Stimulated activated CD8-positive, alpha-beta memory T cell treated with anti-CD3 and anti-CD28 coated beads, Interleukin-15, amount 100 ng/mL, for 4 hours (primary cell): ENCODE measurements at places on chromosomes 6 and 20.

- no peak for DNase-seq
These were observed 20.3 kb upstream of the PNPLA1 start for GRCh38 chr6:36249536-36249935.

GRCh38 chr6:150072201-150072600, 3.3 kb upstream of the ULBP3 start:
- peak; percentile 17 for DNase-seq

DNA sequence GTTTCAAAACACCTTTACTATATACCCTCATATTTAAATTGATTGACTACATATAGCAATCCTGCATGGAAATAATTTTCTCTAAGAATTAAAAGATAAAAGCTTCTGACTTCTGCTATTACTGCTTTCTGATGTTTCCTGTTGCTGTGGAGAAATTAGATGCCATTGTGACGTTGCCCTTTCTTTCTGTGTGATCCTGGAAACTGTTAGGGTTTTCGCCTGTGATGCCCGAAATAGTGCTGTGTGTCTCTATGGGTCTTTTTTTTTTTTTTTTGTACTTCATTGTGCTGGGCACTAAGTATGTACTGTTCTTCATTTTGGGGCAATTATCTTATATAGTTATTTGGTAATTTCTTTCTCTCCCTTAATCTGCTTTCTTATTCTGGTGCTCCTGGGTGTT, 205.0 kb downstream of the ARID1B start:
- DNase-seq = no peak

DNA sequence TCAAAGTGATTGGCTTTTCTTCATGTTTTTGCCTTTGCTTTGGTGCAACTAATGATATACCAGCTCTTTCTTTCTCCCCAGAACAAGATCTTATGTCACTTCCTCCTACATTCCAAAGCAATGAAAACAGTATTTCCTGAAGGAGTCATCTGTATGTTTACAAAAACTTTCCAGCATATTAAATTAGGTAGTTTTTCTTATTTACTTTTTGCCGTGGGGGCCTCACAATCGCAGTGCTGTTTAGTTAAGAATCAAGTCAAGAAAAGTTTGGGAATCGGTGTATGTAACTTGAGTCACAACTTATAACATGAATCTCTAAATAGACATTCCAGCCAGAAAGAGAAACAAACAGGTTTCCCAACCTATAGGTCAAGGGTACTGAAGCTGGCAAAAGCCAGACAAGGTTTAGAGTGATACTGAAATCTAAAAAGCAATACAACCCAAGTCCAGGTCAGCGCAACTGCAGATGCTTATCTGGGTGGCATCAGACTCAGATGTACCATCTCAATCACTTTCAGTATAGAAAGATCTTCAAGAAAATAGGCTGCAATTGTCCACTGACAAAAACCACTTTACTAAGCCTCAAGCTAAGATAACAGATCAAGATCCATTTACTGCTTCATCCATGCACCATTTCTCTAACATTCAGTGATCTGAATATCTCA, 63.6 kb downstream of the IPCEF1 start:
- no peak for DNase-seq

- no peak for DNase-seq
These were observed 74.9 kb downstream of the NCOA3 start for GRCh38 chr20:47576516-47577033.

GRCh38 chr20:9968015-9968414, 66.8 kb upstream of the ANKEF1 start:
- no peak for DNase-seq

GRCh38 chr20:37501940-37502339, 19.1 kb upstream of the NNAT start:
- DNase-seq = no peak

- no peak for DNase-seq
These were observed 24.8 kb upstream of the SPDEF start for GRCh38 chr6:34580707-34581560.

GRCh38 chr6:91317984-91318383, 731.1 kb upstream of the MAP3K7 start:
- no peak for DNase-seq

GRCh38 chr6:72374857-72375256, 247.0 kb upstream of the KCNQ5 start:
- no peak for DNase-seq

- no peak for DNase-seq
These were observed 469.4 kb upstream of the SLC35B3 start for GRCh38 chr6:8904754-8905153.

DNA sequence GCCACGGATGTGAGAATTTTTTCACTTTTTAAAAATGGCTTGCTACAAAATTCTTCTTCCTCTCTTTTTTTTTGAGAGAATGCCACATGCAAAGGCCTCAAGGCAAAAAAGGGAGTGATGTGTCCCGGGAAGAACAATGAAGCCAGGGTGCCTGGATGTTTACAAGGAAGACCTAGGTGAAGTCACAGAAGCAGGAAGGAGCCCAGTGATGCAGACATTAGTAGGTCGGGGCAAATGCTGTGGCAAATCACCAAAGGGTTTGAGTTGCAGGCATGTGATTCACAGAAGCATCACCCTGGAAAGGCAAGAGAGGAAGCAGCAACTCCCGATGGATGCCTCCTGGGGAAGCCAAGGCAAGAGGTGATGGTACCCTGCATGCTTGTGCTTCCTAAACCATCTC, 46.8 kb downstream of the FARS2 start:
- DNase-seq = no peak

GRCh38 chr6:148529010-148529409, 186.4 kb downstream of the SASH1 start:
- no peak for DNase-seq

DNA sequence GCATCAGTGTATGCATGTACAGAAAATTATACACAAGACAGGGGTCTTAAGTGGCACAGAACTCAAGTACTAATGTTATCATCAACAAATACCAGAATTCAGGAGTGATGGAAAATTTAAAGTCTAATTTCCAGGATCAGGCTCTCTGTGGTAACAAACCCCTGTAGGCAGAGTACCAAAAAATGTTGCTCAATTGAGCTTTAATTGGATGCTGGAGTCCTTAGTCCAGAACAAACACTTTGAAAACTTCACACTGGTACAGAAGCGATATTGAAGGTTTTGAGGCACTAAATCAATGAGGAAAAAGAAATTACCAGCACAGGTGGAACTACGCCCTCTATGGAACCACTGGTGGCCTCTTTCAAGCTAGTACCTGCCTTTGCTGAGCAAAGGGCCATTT, 113.1 kb downstream of the FOXC1 start:
- DNase-seq = no peak

- no peak for DNase-seq
These were observed 398.0 kb upstream of the PLCB4 start for GRCh38 chr20:8670893-8671215.

- no peak for DNase-seq
These were observed 125.9 kb upstream of the MLN start for GRCh38 chr6:33929575-33930288.

DNA sequence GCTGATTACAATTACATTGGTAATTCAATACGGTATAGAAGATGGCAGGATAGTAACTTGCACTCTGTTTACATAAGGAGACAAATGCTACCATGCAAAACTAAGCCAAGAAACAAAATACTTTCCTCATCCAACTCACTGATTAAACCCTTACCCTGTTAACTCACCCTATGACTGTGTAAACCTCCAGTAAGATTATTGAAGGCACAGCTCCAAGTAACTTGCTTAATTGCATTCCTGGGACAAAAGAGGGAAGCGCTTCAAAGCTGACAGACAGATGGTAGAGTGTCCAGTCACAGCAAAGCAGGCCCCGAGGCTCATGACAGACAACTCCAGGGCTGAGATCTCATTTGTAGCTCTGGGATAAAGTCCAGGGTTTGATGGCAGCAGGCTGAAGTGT, 6.9 kb upstream of the KIF16B start:
- no peak for DNase-seq

DNA sequence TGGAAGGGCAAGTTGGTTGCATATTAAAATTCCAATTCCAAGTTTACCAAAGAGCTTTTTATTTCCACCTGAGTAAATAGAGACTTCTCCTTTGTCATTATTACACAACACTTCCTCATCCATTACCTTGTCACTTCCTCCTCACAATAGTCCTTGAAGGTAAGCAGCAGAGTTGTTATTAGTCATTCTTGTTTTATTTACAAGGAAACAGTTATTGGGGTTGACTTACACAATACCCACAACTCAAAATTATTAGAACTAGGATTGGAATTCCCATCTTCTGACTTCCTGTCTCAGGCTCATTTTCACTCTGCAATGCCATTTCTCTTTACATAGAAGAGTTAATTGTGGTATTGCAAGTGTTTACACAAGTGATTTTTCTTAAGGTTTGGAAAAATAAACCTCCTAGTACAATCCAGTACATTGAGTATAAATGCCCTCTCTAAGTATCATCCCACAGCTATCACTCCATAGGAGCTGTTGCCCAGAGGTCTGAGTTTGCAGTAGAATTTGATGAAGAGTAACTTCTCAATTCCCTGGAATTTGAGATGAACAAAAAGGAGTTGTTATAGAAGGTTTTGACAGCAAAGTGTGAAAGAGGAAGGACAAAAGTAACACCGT, 28.9 kb upstream of the MTRF1L start:
- DNase-seq = no peak

GRCh38 chr20:50308513-50309279, 118.1 kb downstream of the CEBPB start:
- DNase-seq = no peak

DNA sequence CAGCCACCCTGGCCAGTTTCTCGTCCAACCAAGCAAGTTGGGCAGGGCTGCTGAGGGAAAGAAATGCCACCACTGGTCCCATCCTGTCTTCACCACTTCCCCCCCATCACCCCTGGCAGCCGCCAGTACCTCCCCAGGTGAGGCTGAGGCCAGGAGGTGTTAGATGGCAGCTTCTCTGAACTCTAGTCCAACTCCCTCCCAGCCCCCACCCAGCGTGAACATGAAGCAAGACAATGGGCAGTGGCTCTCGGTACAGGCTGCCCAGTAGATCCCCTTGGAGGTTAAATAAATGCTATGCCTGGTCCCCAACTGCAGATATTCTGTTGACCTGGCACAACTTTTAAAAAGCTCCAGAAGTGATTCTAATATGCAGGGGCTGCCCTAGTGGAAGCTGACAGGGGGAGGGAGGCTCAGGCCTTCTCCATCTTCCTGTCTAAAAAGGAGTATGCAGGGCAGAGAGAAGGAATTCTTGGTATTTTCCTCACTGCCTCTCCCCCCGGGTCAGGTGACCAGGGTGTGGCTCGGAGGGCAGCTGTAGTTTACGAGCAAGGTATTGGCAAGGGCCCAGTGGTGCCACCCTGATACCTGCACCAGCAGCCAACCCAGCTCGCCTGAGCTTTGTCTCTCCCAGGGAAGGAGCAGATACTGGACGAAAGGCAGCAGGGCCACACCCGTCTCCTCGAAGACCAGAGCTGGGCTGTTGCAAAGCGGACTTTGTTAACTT, 25.7 kb downstream of the KCNK5 start:
- no peak for DNase-seq

DNA sequence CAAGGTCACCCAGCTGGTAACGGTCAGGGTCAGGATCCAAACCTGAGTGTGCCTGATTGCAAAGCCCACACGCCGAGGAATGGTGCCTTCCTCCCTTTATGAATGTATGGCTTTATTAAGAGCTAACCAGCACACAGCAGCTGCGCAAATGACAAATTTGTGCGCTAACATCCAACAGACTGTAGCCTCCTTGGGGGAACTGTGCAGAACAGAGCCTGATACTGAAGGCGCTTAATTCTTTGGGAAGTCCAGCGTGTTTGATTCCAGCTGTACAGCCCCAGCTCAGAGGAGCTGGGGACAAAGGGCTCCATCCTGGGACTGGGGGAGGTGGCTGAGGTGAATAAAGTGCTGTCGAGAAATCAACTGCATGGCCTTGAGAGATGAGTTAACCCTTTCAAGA, 75.7 kb upstream of the JARID2 start:
- no peak for DNase-seq

GRCh38 chr20:19249106-19249879, 36.9 kb downstream of the SLC24A3 start:
- DNase-seq = no peak

GRCh38 chr6:35489995-35490791, 6.7 kb downstream of the TEAD3 start:
- no peak for DNase-seq

DNA sequence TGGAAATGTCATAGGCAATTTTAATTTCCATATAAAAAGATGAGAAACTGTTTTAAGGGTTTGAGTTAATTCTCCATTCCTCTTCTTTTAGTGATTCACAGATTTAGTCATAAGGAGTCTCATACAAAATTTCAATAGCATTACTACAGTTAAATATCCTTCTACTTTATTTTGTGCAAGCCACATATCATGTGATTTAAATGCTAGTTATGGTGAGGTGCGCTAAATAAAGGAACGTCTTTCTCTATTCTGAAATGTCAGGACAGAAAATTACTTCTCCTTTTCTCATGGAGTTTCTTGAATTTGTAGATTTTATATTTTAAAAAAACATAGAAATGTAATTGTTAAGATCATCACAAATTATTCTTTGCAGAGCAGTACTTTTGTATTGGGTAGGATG, 50.0 kb upstream of the SUPT3H start:
- no peak for DNase-seq

DNA sequence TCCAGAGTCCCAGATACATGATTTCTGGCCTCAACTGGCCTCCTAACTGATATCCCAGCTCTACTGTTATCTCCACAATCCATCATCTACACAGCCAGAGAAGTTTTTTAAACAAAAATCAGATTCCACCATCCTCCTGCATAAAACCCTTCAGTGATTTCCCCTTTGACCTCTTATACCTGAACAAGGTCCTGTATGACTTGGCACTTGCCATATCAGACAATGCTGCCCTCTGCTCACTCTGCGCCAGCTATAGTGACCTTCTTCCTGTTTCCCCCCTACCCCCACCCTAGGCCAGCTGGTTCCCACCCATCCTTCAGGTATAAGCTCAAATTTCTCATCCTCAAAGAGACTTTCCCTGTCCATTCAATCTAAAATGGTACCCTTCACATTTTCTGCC, 322.2 kb downstream of the PKHD1 start:
- no peak for DNase-seq

DNA sequence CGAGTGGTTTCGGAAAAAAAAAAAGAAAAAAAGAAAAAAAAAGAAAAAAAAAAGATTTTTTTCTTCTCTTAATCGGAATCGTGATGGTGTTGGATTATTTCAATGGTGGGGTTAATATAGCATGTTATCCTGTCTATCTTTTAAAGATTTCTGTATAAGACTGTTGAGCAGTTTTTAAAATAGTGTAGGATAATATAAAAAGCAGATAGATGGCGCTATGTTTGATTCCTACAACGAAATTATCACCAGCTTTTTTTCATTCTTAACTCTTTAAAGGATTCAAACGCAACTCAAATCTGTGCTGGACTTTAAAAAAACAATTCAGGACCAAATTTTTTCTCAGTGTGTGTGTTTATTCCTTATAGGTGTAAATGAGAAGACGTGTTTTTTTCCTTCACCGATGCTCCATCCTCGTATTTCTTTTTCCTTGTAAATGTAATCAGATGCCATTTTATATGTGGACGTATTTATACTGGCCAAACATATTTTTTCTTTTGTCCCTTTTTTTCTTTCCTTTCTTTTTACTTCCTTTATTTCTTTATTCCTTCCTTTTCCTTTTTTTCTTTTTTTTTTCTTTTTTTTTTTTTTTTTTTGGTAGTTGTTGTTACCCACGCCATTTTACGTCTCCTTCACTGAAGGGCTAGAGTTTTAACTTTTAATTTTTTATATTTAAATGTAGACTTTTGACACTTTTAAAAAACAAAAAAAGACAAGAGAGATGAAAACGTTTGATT, 3.6 kb downstream of the SOX4 start:
- DNase-seq = no peak
